ENCODE measurements at places on chromosomes 7 and 10. TPM values are rescaled to one million over a fixed set of nuclear protein-coding genes. Genes with fewer than 3 reads are reported as not detected.

DNA sequence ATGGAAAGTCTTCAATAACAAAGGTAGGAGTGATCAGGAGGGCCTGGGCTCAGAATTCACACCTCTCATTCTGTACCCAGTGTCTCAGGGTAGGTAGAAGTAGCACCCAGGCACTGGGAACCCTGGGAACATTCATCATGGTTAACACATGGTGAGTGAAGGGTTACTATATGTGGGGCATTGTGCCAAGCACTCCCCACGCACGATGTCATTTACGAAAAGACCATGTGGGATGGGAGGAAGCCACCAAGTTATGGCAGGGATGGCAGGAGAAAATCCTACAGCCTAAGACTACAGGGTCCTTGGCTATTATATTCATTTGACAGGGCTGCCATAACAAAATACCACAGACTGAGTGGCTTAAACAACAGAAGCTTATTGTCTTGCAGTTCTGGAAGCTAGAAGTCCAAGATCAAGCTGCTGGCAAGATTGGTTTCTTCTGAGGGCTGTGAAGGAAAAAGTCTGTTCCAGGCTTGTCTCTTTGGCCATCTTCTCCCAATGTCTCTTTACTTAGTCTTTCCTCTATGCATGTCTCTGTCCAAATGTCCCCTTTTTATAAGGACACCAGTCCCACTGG, 27.7 kb upstream of the DDIT4 start:
- H3K4me3 ChIP-seq: no peak overlapping the region
- H3K36me3 ChIP-seq: no peaks in the 10 kb centered on the region
- H3K27me3 ChIP-seq: peaks cover 2% of the 10 kb centered on the region

GRCh38 chr7:69739190-69739589, 140.9 kb downstream of the AUTS2 start:
- peak overlapping the region; percentile 93 for H3K27ac ChIP-seq
- H3K4me1 ChIP-seq: peaks cover 63% of the 10 kb centered on the region
- H3K36me3 ChIP-seq: no peaks in the 10 kb centered on the region
- peak overlapping the region; percentile 70 for H3K4me3 ChIP-seq
- H3K27me3 ChIP-seq: peaks cover 1% of the 10 kb centered on the region

GRCh38 chr7:135001390-135002165, 15.3 kb downstream of the AGBL3 start:
- no peaks in the 10 kb centered on the region for H3K4me1 ChIP-seq
- no peak for DNase-seq
- no peaks in the 10 kb centered on the region for H3K27me3 ChIP-seq

DNA sequence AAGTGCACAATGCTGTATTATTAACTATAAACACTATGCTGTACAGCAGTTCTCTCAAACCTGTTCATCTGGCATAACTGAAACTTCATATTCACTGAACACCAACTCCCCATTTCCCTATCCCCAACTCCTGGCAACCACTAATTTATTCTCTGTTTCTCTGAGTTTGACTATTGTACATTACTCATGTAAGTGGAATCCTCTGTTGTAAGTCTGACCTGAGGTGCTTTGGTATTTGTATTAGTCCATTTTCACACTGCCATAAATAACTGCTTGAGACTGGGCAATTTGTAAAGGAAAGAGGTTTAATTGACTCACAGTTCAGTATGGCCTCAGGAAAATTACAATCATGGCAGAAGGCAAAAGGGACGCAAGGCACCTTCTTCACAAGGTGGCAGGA, 266.3 kb downstream of the PPP1R3A start:
- no peaks in the 10 kb centered on the region for H3K4me1 ChIP-seq
- DNase-seq: no peak
- peaks cover 2% of the 10 kb centered on the region for H3K27me3 ChIP-seq

- DNase-seq: no peak
- no peaks in the 10 kb centered on the region for H3K4me1 ChIP-seq
- no peak overlapping the region for H3K4me3 ChIP-seq
- no peaks in the 10 kb centered on the region for H3K36me3 ChIP-seq
These were observed 40.1 kb upstream of the CFAP46 start for GRCh38 chr10:132982301-132982989.

DNA sequence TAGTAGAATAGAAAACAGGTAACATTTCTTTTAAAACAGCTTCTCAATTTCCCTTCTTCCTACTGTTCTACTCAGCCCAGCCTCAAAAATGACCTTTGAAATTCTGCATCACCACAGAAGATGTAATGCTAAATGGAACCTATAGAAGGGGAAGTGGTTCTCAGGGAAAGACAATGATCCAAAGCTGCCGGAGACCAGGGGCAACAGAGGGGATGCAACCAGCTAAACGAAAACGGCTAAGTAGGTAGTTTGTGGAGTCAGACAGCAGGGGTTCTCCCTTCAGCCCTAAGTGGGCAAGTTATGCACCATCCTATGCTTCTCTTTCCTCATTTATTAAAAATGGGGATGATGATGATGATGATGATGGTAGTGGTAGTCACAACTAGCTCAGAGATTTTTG, 214.3 kb downstream of the ELMO1 start:
- H3K4me1 ChIP-seq: peaks cover 4% of the 10 kb centered on the region
- no peak overlapping the region for H3K4me3 ChIP-seq
- no peak for DNase-seq
- H3K36me3 ChIP-seq: no peaks in the 10 kb centered on the region
- H3K27ac ChIP-seq: no peak overlapping the region

DNA sequence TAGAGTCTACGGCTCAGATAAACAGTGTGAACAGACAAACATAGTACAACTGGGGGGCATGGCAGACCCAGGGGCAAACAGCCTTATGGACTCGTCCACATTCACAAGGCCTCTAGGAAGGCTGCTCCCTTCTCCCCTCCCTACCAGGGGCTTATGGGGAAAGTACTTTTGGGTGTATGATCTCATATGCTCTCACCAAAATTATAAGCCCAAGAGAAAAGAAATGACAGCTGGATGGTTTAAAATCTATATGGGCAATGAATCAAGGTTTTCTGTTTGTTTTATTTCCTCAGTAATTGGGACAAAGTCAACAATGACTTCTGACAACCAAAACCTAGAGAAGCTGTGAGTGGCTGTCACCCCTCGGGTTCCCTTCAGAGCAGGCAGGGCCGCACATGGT, 144.4 kb downstream of the PKD1L1 start:
- H3K36me3 ChIP-seq: no peaks in the 10 kb centered on the region
- no peak for DNase-seq
- H3K27ac ChIP-seq: no peak overlapping the region
- H3K27me3 ChIP-seq: peaks cover 4% of the 10 kb centered on the region
- no peak overlapping the region for H3K4me3 ChIP-seq

DNA sequence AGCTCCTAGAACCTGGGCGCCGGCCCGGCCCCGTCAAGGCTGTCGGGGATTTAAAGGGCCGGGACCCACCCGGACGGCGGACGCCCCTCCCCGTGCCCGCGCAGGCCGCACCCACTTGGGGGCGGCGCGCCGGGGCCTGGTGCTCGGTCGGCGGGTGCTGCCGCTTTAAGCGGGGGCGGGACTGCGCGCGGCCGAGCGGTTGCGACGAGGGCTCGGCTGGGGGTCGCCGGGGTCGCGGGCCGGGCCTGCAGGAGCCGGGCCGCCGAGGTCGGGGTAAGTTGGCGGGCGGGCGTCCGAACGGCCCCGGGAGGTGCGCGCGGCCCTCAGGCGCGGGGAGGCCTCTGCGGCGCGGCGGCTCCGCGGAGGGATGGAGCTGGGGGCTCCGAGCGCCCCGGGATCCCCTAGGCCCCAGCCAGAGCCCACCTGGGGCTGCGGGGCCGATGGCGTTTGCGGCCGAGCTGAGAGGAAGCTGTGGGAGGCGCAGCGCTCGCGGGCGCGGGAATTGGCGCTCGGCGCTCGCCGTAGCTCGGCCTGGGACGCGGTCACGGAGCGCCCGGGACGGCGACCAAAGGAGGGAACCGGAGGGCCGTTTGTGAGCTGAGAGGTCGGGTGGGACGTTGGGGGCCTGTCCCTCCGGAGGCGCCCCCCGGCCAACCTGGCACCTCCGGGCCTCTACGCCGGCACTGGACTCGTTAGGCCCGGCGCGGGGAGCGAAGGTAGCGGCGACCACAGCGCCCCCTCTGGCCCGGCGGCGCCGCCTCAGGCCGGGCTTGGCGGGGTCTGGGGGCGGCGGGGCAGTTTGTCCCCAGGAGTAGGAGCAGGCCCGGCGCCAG, at the start of gene TRRAP:
TRRAP (plus strand) TSS at position 168 of the 833 bp plus-strand sequence. CDS start 2,619 bp downstream, outside the sequence.
- H3K27me3 ChIP-seq: peaks cover 9% of the 10 kb centered on the region
- peaks cover 8% of the 10 kb centered on the region for H3K4me1 ChIP-seq
- peak within 1 kb of the TSS; percentile 55 for H3K27ac ChIP-seq
- H3K36me3 ChIP-seq: no peaks in the 10 kb centered on the region
- H3K4me3 ChIP-seq: peak within 1 kb of the TSS; percentile 91

DNA sequence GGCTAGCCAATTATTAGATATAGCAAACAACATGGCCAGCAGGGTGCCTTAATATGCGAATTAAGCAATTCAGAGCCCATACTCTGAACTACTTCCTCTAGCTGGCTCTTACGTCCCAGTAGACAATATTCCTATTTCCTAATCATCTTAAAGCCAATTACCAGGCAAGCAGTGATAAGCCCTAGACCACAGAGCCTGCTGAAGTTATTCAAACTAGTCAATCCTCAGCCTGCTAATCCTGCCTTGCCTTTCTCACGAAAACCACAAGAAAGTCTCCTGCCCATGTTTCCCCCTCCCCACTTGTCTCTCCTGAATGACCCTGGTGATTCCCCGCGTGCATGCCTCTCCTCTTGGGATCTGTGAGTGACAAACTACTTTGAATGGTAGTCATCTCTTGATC, 86.8 kb upstream of the CACNA2D1 start:
- H3K27me3 ChIP-seq: no peaks in the 10 kb centered on the region
- peaks cover 4% of the 10 kb centered on the region for H3K36me3 ChIP-seq
- no peaks in the 10 kb centered on the region for H3K4me1 ChIP-seq
- no peak for DNase-seq
- H3K27ac ChIP-seq: no peak overlapping the region

The CYP3A7 gene
- not detected for total RNA-seq

The RELN gene
- 5.7 TPM for total RNA-seq

The ZNF804B gene
- 0.10 TPM for total RNA-seq

The ZPBP gene
- not detected for total RNA-seq

The CTAGE8 gene
- 0.54 TPM for total RNA-seq
